ENCODE measurements at places on chromosomes 4 and X.
A peak's percentile ranks its signal among the peaks of the same experiment; 100 is the strongest.

GRCh38 chr4:74473155-74473811 lies 28.3 kb downstream of the AREG start:
- DNase-seq: peak; percentile 30

- no peak for DNase-seq
These were observed 424.3 kb downstream of the SLITRK2 start for GRCh38 chrX:146241902-146242301.

DNA sequence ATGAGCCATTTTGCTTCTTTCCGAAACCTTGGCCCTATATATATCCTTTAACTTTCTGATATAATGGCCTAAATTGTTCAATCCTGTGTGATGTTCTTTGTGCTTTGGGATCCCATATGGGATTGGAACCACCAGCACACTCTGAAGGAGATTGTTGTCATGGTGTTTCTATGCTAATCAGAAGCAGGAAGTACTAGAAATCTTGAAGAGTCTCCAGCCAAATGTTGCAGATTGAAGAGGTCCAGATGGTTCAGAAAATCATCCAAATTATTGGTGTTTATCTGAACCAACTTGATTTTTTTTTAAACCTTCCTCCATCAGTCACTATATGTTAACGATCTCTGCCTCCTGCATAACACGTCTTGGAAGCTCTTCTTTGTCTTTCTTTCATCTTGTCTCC lies 72.8 kb downstream of the KIT start:
- no peak for DNase-seq

DNA sequence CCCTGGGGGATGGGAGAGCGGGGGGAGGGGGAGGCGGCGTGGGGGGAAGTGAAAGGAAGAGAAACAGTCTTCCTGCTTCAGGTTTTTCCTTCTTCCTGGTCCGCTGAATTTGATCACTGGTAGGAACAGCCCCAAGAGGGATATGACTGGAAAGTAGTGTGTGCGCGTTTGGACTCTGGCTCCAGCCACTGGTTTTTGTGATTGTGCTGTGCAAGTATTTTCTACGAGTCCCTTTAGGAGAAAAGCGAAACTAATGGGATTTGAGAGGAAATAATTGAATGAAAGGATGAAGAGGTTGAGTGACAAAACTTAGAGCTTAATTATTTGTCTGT lies 836 bp downstream of the PRRG1 start:
- no peak for DNase-seq

DNA sequence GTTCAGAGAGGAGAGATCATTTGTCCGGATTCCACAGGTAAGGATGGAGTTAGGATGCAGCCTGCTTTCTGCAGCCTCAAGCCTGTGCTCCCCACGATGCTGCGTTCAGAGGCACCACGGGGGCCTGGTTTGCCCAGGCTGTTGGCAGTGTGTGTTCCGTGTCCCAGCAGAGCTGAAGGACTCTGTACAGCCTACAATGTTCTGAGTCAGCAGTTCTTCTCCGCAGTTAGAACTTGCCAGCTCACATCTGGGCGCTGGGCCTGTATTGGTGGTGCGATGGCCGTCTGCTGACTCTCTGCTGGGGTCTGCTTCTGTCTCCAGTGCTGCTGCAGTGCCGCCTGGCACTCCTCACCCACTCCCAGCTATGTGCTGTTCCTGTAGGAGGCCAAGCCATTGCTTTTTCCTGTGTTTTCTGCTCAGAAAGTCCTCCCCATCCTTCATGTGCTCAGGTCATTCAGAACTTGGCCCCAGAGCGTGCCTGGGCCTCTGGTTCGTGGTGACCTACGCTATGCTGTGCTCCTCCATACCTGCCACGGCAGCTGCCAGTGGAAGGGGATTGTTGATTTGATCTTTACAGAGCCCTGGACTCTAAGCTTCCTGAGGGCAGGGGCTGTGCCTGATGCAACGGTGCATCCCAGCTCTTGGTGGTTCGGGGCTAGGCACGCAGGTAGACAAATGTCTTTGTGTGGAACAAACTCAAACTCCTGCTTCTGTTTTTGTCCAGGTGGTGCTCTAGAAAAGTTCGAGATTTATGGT lies 42.6 kb upstream of the TADA2B start:
- DNase-seq: no peak

DNA sequence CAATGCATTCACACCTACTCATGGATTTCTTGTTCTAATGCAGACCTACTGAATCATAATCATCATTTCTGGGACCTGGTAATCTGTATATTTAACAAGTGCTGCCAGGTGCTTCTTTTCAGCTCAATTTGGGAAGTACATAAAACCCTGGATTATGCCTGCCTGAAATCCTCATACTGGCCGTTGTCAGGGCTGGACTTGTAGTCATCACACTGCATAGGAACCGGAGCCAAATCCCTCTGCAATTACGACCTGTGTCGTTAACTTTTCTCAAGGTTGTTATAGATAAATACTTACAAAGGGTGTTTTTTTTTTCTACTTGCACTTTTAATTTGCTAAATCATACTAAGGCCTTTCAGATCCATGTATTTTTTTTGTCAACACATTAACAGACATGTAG lies 294.9 kb upstream of the PRPS2 start:
- DNase-seq: no peak

DNA sequence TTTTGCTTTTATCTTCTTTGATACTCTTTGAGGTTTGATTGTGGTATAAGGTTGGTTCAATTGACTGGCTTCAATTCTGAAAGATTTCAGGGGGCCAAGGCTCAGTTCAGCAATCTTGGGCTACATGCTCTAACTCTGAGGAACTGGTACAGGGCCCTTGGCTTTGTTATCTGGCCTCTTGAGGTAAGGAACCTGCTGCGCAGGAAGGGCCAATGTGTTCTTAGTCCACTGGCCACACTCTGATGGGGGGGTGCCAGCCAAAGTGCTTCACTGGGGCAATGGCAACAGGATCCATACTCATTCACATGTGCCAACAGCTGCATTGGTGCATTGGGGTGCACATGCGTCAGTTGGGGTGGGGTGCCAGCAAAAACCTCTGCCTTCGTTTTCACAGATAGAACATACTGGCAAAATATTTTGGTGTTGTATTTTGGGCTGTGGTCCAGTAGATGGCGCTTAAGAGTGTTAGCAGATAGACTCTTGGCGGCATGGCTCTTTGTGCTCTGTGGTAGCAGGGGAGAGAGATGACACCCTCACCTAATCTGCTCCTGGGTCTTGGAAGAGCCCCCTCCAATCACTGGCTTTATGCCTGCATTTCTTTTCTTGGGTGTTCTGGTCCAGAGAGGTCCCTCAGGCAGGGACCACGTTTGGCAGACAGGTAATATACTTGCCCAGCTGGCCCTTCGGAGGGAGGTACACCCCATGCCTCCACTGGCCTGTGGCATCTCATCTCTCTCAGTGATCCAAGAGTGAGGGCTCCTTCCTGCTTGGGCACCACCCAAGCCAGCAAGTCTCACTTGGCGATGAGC lies 42.9 kb downstream of the NDST3 start:
- no peak for DNase-seq

GRCh38 chr4:148057516-148057915 lies 325.6 kb downstream of the ARHGAP10 start:
- no peak for DNase-seq

DNA sequence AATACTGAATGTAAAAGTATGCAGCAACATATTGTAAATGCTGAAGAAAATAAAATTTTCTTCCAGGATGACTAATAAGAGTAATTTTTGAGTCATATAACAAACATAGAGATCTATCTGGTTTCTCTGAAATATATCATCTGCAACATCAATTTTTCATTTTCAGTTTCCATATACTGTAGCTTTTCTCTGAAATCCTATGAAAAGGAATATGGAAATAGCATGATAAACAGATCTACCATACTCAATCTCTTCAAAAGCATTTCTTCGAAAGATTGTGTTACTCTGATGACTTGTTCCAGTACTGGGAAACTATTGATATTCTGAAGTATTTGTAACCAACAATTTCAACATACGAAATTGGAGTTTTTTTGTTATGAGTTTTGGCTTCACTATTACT lies 1156.7 kb downstream of the FAM133A start:
- no peak for DNase-seq

- DNase-seq: no peak
These were observed 215.0 kb downstream of the SCFD2 start for GRCh38 chr4:53150631-53151488.

GRCh38 chr4:61831987-61832386 lies 631.9 kb downstream of the ADGRL3 start:
- DNase-seq: no peak

- no peak for DNase-seq
These were observed 1972.6 kb downstream of the ARAP2 start for GRCh38 chr4:34271479-34272355.

GRCh38 chr4:8427262-8427661 lies 13.3 kb downstream of the ACOX3 start:
- no peak for DNase-seq

DNA sequence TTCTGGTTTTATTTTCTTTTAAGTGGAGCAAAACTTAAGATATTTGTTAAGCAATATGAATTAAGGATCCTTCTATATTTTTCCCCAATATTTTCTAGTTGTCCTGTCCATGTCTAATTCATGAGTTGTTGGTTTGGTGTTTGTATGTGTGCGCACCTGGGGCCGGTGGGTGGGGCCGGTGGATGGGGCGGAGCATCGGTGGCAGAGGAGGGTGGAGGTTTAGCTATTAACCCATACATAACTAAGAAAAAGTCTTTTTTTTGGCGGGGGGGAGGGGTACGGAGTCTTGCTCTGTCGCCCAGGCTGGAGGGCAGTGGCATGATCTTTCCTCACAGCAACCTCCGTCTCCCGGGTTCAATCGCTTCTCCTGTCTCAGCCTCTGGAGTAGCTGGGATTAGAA lies 489.8 kb downstream of the PDGFC start:
- DNase-seq: no peak

- DNase-seq: no peak
These were observed at the start of gene OCIAD2 for GRCh38 chr4:48906206-48907173. Gene OCIAD2 (minus strand): TSS chr4:48906774. CDS start chr4:48904549, 2,225 bp downstream.

- DNase-seq: no peak
These were observed 222 bp downstream of the SMAD1 start for GRCh38 chr4:145481942-145482208.

DNA sequence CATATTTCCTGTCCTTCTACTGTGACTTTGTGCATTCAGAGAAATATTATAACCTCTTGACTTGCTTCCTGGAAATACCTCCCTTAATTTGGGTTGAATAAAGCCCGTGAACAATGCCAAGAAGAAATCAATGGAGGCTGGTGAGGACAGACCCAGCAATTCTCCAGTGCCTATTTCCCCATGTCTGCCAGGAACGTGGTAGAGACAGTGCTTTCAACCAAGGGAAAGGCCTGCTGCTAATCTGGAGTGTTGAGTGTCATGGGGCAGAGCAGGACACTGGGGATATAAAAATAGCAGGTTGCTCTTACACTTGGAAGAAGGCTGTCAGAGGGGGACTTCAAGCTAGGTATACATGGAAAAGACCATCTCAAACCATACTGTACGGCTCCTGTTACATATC lies 19.9 kb downstream of the TSC22D3 start:
- DNase-seq: no peak

GRCh38 chrX:152020888-152021287 lies 46.4 kb upstream of the GABRE start:
- DNase-seq: no peak

- DNase-seq: no peak
These were observed 441.6 kb downstream of the DTHD1 start for GRCh38 chr4:36722986-36723385.

GRCh38 chr4:183300070-183300469 lies 20.0 kb downstream of the CLDN22 start:
- no peak for DNase-seq

- no peak for DNase-seq
These were observed 108.4 kb downstream of the GUCY2F start for GRCh38 chrX:109373468-109373867.
